Ascending aorta (tissue), 2 donors: ENCODE measurements at places on chromosomes 5 and 9.

DNA sequence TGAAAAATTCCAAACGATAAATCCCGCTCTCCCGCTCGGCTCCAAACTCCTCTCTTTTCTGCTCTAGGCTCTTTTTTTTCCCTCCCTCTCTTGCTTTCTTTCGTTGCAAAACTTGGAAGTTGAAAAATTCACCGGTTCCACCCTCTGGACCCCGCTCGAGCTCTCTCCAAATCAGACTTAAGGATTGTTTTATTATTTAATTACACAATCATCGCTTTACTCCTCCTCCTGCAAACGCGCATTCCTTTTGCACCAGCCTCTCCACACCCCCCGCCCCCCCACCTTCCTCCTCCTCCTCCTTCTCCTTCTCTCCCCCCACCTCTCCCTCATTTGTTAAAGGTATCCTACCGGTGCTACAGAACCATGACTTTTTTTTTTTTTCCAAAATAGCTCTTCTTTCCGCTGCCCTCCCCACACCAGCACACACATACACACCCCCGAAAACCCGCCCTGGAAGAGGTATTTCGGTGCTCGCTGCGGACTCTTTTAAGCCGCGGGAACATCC, 535 bp upstream of the NFIB start:
- DNase-seq, result no peak

GRCh38 chr9:108544866-108545265, 310.9 kb downstream of the ACTL7B start:
- no peak for DNase-seq

DNA sequence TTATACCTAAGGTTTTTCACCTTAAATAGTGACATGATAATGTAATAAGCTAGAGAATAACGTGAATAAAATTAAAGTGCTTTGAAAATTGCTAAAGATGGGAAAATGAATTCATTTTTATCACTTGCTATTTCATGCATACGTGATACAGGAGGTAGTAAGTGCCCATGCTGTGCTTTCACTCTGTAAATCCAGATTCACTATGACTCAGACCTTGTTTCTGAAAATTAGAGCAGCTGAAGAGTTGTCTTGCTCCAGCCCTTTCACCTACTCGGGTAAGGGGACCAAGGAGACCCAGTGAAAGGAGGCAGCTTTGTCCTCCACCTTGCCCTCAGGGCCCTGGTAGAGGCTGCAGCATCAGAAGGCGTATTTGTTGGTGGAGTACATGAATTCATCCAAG, 87.9 kb downstream of the ANKH start:
- DNase-seq, result no peak

GRCh38 chr5:173231381-173231766, 3.6 kb downstream of the NKX2-5 start:
- DNase-seq, result no peak

DNA sequence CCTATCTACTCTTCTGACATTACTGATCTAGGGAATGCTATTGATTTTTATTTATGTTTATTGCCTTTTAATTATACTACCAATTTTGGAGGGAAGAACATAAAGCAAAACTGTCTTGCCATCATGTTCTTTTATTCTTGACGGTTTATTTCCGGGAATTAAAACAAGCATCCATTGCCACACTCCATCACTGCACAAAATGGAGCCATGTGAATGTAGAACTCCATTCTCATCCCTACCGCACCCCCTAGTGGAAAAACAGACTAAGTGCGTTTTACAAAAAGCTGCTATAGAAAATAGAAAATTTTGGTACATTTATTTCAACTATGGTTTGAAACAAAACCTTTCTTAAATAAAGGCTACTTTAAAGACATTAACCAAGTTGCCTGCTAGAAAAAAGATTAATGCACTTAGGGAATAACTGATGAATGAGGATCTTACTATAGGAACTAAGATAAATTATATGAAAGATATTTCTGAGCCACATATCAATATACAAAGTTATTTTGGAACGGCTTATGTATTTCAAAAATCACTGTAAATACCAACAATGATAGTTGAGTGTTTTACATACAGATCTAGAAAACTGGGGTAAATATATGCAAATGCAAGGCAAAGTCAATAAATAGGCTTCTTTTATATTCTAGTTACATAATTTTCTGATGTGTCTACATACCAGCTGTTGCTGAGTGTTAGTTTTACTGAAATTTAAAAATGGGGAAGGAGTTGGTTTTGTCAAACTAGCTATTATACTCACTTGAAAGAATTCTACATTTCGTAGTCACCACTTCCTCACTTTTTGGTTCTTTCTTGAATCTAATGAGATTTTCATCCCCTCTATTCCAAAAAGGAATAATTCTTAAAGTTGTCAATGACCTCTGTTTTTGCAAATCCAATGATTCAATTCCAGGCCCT, 26.5 kb downstream of the OXCT1 start:
- no peak for DNase-seq

DNA sequence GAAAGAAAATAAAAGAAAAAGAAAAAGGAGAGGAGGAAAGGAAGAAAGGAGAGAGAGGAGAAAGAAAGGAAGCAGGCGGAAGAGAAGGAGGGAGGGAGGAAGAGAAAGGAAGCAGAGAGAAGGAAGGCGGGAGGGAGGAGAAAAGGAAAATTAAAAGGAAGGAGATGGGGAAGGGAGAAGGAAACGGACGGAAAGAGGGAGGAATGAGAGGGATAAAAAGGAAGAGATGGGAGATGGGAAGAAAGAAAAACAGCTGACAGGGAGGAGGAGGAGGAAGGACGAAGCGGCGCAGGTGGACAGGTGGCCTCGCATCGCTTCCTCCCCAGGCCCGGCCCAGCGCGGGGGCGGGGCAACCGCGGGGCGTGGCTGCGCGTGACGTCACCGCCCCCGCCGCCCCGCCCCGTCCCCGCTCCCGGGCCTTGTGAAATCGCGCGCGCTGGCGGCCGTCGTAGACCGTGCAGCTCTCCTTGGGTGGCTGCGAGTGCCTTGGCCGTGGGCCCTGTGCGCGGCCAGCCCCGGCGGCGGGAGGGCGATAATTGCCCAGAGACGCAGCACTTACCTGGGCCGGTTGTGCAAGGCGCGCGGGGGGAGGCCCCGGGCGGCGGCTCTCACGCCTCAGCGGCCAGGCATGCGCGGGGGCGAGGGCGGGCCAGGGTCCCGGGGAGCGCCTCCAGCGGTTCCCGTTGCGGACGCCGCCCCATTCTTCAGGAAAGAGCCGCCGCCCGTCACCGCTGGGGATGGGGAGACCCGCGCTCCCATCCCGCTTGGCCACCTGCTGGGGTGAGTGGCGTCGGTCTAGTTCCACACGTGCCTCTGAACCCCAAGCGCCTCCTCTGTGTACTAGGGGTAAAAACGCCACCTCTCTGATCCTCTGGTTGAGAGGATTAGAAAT, 49.6 kb upstream of the FOXE1 start:
- DNase-seq, result no peak

- no peak for DNase-seq
Measured at GRCh38 chr9:112850840-112851239, 39.8 kb downstream of the SLC46A2 start.

- DNase-seq, result no peak
Measured at GRCh38 chr5:151221574-151221973, 2.3 kb downstream of the CCDC69 start.

DNA sequence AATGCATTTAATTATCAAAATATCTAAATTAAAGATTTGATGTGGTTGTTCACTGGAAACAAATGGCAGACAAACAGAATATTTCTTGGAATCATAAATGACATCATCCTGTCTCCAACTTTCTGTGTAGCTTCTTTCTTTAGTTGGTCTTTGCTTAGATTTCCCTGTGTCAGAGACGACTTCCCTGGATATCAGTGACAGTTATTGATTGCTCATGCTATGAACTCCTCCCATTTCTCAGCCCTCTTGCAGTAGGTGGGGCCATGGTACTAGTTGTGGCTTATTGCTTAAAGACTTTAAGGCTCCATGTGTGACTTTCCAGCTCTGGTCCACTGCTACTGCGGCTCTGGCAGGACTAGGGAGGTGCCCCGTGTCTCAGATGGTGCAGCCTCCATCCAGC, 592.6 kb downstream of the MTRR start:
- no peak for DNase-seq

- DNase-seq, result no peak
Measured at GRCh38 chr5:178301641-178302040, 69.0 kb upstream of the PHYKPL start.

- DNase-seq, result peak; percentile 9
Measured at GRCh38 chr9:34046784-34047379, 1.8 kb downstream of the UBAP2 start.

DNA sequence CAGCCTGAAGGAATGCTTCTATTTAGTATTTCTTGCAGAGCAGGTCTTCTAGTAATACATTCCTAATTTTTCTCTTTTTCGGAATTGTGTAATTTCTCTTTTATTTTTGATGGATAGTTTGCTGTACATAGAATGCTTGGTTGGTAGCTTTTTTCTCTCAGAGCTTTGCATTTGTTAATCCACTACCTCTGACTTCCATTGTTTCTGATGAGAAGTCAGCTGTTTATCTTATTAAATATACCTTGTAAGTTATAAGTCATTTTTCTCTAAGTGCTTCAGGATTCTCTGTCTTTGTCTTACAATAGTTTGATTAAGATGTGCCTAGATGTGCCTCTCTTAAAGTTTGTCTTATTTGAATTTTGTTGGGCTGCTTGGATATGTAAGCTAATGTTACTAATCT, 101.9 kb downstream of the HTR1A start:
- no peak for DNase-seq

- no peak for DNase-seq
Measured at GRCh38 chr5:103674251-103674650, 111.7 kb upstream of the NUDT12 start.

- no peak for DNase-seq
Measured at GRCh38 chr5:68318955-68319705, 103.6 kb downstream of the PIK3R1 start.

GRCh38 chr5:103474677-103475076, 87.9 kb downstream of the NUDT12 start:
- DNase-seq, result no peak

DNA sequence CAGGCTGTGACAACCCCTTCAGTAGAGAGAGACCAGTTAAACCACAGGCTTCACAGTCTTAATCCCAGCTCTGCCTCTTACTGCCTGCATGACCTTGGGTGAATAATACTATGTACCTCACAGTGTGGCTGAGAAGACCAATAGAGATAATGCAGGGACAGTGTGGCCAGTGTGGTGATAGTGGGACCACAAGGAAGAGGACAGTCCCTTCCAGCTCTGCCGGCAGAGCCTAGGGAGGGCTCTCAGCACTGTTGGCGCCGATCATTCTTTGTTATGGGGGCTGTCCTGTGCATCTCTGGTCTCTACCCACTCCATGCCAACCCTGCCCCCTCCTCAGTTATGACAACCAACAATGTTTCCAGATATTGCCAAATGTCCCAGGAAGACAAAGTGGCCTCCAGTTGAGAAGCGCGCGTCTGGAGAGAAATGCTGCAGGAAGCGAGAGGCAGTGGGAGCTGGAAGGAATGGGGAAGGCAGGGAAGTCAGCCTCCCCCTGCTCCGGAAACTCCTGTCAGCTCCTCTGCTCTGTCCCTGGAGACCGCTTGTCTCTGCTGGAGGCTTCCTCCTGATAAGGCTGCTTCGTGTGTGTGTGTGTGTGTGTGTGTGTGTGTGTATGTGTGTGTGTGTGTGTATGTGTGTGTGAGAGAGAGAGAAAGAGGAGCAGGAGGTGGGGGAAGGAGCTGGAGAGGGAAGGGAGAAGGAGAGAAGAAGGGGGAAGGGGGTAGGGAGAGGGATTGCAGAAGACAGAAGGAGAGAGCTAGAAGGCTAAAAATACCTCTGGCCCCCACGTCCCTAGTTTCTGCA, 31.8 kb upstream of the FABP6 start:
- DNase-seq, result no peak

DNA sequence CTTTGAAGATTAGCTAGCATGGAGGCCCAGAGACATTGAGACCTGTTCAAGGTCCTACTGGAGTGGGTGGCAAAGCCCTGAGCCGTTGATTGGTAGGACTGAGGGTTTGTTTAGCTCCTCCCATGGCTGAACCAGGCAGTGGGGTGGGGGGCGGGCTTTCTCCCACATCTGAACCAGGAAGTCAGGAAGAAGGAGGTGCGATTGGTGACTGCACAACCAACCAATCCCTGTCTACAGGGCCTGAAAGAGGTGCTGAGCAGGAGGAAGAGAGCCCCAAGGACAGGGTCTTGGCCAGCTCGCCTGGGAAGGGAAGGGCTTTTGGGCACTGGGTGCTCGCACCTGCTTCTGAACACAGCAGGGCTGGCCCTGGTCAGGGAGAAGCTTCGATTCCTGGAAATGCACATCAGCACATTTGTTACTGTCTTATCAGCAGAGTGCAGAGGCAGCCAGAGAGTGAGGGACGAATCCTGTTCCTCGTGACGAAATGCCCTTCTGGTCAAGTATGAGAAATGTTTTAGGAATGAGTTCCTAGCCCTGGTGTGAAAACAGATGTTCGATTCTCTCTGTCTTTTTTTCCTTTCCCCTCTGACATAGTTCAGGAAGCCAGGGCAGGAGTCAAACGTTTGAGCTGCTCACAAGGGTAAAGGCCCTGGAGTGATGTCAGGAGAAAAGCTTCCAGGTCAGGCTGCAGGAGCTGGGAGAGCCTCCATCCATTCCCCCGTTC, 294.8 kb upstream of the KLF4 start:
- no peak for DNase-seq

DNA sequence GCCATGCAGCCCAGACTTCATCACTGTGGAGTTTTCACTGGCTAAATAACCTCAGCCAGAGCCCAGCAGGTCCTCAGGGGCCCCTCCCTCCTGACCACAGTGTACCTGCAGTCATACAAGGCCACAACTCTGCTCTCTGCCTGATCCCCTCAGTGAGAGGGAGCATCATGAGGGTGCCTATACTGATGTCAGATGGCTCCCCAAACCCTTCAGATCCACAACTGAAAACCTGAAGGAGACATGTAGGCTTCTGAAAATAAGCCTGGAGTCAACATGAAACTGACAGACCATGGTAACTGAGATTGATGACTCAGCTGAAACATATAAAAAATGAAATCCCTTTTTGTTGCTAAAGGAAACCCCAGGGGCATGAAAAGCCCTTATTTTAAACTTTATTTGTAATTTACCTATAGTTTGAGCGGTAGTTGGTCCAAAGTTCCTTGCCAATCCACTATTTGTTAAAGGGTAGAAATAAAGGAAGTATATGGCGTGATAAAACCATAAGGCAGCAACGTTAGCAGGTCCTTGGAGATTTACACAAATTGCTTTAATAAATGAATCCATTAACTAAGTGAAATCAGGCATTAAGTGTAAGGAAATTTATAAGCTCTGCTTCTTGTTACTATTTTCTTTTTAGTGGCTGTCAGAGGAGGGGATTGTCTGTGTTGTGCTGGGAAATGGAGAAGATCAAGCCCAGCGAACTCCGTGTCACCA, 68.3 kb downstream of the FGF1 start:
- no peak for DNase-seq

GRCh38 chr9:130578865-130579737, at the start of gene FUBP3:
Gene FUBP3, plus strand, starts transcription at chr9:130579577. Its CDS starts 104 bp downstream, at chr9:130579681.
- peak; percentile 68 for DNase-seq
